ENCODE measurements at places on chromosomes 5 and 9.

DNA sequence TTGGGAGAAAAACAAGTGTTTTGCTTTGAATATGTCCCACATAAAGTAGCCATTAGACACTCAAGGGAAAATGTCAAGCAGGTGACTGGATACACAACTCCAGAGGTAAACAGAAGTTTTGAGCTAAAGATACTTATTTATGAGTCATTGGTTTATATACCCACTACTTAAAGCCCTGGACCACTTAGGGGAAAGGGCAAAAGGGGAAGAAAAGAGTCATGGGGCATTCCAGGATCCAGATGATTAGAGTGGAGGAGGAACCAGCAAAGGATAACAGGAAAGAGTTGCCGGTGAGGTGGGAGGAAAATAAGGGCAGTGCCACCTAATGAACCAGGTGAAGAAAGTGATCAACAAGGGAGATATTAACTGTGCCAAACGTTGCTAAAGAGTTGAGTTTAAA, 254.2 kb upstream of the NR4A3 start:
- no peak for DNase-seq

GRCh38 chr5:129077433-129078075, 17.0 kb upstream of the ISOC1 start:
- DNase-seq = no peak

DNA sequence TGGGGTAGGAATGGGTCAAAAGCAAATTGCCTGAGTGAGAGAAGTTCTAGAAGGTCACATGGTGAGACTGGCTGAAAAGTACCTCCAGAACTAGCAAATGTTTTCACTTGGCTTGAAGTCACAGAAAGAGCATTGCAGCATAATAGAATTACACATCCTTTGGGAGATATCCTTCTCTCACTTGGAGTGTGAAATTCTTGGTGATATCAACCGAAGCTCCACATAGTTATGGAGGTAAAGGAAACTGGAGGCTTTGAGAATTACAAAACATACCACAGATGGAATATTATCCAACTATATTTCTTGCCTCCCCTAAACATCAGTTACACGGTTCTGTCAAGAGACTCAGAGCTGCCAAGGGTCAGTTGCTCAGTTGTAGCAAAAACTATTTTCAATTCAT, 182.4 kb downstream of the SEMA5A start:
- DNase-seq = no peak

- peak; percentile 35 for DNase-seq
Observed at GRCh38 chr5:157106630-157107461, 2.0 kb downstream of the HAVCR2 start.

DNA sequence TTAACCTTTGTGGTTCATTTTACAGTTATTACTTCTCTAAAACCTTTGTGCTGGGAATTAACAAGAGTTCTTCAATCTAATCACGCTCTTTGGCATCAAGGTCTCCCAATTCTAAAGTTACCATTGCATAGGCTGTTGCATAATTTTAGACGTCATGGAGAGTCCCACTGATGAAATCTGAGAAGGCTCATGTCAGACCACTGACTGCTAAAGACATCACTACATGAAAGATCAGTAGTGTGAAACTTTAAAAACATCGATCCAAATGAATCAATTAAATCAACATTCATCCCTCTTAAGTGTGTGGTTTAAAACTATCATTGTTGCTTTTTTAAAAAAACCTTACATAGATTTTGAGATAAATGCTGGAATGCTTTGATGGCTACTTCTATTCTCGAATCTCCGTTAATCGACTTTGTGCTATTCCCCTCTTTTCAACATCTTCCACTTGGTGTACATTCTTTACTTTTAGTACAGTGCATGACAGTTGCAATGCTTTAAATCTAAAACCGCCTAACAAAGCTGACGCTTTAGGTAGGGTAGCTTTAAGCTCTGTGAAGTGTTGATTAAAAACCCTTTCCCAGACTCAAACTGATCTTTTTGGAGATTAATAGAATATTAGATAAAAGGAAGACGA, 33.6 kb downstream of the NR2F1 start:
- no peak for DNase-seq

GRCh38 chr5:1013238-1013947, 4.8 kb downstream of the NKD2 start:
- DNase-seq = no peak

GRCh38 chr9:135677641-135678168, 14.6 kb downstream of the LCN9 start:
- DNase-seq = no peak

DNA sequence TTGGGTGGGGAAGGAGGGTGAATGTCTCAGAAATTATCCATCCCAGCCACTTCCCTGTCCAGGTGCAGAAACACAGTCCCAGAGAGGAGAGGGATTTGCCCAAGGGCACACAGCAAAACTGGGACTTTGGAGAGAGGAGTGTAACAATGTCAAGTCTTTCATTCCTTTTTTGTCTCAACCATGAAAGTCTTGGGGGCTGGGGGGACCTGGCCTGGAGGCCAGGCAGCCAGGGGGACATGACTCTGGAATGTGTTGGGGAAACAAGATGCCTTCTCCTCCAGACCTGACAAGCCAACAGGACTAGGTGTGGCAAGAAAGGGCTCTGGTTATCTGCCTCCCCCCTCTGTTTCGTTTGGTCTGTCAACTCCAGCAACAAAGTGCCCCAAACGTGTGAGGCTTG, 13.9 kb upstream of the HAND1 start:
- DNase-seq = no peak

DNA sequence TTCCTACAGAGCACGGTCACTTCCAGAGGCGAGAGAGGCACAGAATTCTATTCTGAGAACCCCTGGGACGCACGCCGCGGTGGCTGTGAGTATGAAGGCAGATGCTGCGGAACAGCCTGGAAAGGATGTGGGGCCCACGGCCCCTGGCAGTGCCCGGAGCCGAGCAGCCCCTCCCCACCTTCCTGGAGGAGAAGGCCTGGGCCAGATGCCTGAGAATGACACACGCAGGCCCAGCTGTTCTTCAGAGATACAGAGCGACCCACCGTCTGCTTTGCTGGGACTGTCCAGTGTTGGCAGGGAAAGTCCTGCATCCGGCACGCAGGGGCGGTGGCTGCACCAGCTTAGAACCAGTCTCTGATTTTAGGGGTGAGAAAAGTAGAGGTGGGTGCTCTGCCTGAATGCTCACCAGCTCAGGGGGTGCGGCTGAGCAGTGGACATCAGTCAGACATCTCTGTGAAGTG, 116.7 kb upstream of the LPCAT1 start:
- DNase-seq = no peak

DNA sequence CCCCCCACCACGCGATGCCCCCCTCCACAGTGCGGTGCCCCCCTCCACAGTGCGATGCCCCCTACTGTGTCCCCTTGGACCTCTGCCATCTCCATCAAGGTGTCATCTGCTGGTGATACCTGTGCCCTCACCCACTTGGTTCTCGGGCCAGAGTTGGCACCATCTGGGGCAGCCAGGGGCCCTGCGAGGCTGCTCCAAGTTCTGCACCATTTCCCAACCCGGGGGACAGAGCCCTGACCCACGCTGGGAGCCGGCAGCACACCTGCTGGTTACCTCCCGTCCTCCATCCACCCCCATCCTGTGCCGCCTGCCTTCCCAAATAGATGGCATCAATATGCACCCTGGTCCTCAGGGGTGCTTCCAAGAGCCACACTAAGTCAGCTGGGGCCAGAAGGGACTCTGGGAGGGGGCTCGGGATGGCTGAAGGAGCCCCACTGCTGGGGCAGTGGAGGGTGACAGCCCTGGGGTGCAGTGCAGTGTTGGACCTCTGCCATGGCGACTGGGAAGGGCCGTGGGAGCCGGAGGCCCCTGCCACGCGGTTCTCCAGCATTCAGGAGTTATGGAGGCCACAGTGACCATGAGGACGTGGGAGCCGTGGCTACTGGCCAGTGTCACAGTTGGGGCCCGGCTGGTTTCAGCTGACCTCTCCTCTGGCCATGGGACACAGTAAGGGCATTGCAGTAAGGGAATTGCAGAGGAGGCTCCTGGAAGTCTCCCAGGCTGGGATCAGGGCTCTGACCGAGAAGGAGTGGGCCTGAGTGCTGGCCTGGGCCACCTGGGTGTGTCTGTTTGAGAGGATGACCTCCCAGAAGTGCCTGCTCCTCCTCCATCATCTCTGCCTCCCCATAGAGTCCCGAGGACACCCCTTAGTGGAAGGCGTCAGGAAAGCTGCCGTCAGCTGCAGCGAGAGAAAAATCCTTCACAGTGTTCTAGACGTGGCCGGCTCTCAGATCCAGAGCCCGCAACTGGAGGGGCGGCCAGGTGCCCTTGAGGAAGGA, 44.2 kb upstream of the NOTCH1 start:
- no peak for DNase-seq

DNA sequence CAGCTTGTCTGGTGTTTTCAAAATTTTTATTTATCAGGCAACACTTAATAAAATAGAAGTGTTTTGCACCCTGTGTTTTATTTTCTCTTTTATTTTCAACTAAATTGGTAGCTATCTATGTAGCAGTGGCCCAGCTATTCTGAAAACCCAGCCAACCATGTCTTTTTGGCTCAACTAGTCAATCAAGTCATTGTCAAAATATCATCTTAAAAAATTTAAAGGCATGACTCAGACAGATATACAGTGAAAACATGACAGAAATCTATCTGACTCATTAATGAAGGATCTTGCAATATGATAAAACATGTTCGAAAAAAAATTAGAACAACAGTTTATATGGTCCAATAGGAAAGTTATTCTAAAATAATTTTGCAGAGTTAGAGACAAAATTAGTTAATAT, 75.1 kb downstream of the HSD17B4 start:
- no peak for DNase-seq

DNA sequence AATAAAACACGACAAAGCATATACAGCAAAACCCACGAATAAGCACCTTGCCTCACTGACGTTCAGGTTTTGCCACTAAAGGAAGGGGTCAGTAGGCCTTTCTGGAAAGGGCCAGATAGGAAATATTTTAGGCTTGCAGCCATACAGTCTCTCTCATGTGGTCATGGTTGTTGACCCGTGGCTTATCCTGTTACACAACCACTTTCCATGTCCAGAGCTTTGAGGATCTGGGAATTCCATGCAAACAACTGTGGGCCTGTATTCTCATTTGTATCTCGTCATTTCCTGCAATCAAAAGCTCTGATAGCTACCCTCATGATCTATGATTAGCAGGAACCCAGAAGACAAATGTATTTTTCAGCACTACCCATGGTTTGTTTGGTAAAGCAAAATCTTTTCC, 108.3 kb downstream of the DRD1 start:
- no peak for DNase-seq

DNA sequence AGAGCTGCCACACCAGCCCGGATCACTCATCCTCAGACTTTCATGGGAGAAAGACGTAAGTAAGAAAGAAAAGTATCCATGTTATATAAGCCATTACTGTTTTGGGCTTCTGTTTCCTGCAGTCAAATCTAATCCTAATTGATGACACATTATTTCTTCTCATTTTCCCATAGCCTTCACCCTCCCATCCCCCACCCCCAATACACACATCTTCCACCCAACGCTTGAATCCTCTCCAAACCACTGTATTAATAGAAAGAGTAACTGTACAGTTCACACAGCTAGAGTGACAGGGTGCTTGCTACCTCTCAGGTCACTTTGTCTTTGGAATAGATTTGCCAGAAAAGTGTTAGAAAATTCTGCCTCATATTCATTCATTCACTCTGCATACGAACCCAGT, 69.3 kb upstream of the IL17B start:
- DNase-seq = no peak

DNA sequence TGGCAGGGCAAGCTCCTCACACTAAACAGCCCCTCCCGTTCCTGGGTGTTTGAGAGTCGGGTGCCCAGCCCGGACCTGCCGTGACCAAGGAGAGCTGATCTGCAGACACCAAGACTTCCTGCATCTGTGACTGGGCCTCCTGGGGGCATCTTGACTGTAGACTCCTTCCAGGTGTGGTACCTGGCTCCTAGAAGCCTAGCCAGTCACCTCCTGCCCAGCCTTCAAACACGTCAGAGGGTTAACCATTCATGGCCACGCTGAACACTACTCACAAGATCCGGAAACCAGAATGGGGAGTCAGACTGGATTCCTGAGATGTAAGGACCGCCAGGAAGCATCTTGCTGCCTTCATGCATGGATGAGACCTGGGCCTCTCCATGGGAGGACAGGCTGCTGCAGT, 3.7 kb upstream of the LCN2 start:
- no peak for DNase-seq

GRCh38 chr5:56056875-56057274, 62.1 kb upstream of the IL6ST start:
- DNase-seq = no peak

DNA sequence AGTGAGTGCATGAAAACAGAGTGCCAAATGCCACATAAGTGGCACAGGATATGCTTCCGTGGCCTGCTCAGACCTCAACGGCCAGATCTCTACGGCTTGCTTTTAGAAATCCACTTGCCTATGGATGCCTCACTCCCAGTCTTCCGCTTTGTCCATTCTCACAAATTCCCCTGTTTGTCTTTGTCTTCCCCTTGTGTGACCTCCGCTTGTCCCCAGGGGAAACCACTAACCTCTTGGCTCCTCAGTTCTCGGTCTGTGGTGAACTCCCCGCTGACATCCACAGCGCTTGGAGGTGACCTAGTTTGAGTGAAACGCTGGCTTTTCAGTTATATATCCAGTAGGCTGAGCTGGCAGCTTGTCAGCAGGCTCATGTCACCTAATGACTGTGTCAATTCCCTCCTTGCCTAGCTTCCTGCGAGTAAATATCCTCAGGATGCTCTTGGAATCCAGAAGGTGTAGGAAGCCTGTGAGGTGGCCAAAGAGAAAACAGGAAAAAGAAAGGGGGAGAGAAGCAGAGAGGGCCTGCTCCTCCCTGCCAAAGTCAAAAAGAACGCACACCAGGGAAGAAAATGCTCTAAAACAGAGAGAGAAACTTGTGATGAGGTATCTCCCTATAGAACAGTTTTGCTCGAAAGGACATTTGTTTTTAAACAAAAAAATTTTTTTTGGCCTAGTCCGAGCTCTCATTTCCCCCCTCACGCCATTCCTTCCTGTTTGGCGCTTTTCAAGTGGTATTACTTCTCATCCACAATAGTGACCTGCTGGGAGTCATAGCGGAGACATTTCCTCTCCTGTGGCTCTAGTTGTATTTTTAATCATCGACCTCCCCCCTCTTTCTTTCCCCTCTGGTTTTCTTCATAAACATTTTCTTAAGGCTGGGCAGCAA, 101.6 kb upstream of the SPRY4 start:
- no peak for DNase-seq

DNA sequence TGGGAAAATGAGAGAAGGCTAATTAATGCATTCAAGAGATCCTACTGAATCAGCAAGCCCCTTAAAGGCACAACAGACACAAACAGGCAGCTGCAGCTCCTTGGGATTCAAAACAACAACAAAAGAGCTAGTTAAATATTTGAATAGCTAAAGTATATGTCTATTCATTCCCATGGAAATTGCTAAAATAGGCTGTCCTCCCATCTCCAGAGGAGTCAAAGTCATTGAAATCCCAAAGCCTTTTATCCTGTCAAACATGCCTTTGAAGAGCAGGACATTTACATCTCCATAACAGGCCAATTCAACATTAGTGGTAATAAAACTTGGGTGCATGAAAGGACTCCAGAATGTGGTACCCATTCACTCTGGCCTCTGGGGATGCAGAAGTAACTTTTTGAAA, 177.4 kb downstream of the NTRK2 start:
- no peak for DNase-seq

- no peak for DNase-seq
Observed at GRCh38 chr5:160152901-160153300, 33.7 kb upstream of the PWWP2A start.

GRCh38 chr5:110165366-110165765, 475.6 kb downstream of the MAN2A1 start:
- DNase-seq = no peak

Measured in GM20000 (cell line).